Pons (tissue), 1 donor: ENCODE measurements at places on chromosomes 1 and 21.

- DNase-seq: no peak
Observed at GRCh38 chr1:228010921-228011320, 4.1 kb downstream of the WNT3A start.

DNA sequence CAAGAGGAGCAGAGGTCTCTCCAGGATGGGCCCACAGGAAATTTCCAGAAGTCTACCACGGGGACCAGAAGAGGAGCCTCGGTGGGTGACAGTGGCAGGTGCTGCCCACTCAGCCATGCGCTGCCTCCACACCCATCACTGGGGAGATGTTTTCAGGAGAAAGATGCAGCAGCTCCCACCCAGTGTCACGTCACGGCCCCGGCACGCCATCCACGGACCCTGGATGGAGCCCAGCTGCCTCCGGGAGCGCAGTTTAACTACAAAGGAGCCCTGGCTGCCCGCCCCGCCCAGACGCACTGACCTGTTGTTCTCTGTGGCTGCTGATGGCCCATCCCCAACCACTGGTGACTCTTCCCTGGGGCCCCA lies 6.8 kb downstream of the TSPEAR start:
- DNase-seq: no peak

DNA sequence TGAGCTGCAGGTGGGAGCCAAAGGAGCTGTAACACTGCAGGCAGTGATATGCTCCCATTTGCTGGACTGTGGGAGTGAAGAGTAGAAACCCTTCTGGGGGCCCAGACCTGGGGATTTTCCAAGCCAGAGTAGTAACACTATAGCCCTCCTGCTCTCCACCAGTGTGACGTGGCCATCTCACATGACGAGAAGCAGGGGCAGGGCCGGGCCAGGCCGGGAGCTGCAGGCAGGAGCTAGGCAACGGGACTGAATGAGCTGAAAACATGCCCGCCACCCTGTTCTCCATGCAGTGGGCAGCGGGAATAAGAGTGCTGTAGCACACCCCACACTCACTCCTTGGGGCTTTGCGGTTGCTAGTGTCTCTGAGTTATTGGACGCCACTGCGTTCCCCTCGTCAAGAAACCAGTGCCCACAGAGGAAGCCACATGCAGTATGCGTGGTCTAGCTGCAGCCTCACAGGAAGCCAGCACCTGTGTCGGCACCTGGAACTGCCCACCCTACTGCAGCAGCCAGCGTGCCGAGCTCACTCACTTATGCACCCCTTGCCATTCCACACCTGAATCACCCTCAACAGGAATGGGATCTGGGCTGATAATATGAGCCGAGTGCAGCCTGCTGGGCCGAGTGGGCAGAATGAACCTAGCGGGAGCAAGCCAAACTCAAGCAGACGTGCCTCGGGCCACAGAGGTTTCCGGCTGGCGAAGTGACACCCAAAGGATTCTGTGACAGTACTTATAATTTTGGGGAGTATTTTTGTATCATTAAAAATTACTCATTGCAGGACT lies 1389.6 kb downstream of the KCNT2 start:
- no peak for DNase-seq

DNA sequence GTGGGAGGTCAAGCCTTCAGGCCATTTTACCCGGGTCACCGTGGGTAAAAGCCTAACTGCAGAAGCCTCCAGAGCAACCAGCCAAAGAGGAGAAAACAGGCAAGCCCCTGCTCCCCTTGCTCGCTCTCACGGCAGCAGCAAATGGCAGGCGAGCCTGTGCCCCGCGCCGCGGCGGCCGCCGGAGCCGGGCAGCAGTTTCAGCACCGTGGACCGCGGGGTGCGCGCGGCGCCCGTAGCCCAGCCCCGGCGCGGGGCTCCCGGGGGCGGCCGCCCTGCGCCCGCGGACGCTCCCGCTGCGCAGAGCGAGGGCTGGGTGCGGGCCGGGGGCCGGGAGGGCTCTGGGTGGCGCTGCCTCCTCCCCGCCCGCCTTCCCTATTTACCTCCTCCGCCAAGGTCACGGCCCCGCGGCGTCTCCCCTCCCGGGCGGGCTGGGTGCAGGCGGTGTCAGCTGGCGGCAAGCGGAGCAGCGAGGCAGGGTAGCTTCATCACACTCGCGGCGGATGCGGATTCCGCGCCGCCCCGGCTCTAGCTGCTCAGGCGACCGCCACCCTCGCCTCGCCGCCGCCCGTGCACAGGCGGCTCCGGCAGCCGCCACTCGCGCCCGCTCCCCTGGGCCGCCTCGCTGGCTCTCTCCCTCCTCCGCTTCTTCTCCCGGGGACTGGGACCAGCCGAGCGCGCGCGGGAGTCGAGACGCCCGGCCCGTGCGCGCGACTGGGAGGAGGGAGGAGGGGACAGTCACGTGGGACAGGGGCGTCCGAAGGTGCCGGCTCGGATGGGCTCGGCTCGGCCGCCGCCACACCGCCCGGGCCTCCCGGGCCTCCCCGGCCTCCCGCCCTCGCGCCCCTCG lies at the start of gene RGS7:
RGS7 (minus strand) TSS at position 687 of the 847 bp plus-strand sequence.
- peak; percentile 64 for DNase-seq

- no peak for DNase-seq
Observed at GRCh38 chr1:53278298-53278725, 40.0 kb upstream of the MAGOH start.
